ENCODE measurements at places on chromosomes 2 and 18. TPM values are rescaled to one million over a fixed set of nuclear protein-coding genes. Genes with fewer than 3 reads are reported as not detected.

Gene PFN4
- polyA plus RNA-seq, result 0.26 TPM

Gene PLCL1
- 15.7 TPM for polyA plus RNA-seq

Gene ARHGAP25
- 6.0 TPM for polyA plus RNA-seq

Gene RIT2
- not detected for polyA plus RNA-seq

Gene SP140
- 0.15 TPM for polyA plus RNA-seq

Gene G6PC2
- polyA plus RNA-seq, result not detected

Gene PSMA8
- polyA plus RNA-seq, result not detected

Gene ECEL1
- polyA plus RNA-seq, result not detected

Gene IL1RL1
- 6.9 TPM for polyA plus RNA-seq

Gene TLX2
- not detected for polyA plus RNA-seq

- no peak for DNase-seq
Measured at GRCh38 chr18:36086186-36086585, 18.8 kb upstream of the RPRD1A start.

- no peak for DNase-seq
Measured at GRCh38 chr2:197838036-197838435, 33.6 kb downstream of the PLCL1 start.

GRCh38 chr18:48931680-48932461 is 18.9 kb downstream of the SMAD7 start:
- DNase-seq, result no peak

DNA sequence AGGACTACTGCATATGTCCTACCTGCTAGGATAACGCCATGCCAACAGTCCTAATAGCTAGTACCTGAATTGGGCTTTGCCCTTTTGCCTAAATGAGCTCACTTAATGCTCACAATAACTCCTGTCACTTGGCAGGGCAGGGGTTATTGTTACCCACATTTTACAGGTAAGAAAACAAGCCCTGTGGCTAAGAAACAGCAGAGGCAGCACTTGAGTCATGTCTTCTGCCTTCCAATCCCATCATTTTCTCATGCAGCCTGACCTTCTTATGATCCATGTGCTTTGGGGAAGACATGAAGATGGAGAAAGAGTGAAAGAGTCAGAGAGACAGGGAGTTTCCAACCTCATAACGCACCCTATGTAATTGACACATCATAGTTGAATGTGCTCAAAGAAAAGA is 33.6 kb upstream of the LPIN1 start:
- DNase-seq, result no peak

DNA sequence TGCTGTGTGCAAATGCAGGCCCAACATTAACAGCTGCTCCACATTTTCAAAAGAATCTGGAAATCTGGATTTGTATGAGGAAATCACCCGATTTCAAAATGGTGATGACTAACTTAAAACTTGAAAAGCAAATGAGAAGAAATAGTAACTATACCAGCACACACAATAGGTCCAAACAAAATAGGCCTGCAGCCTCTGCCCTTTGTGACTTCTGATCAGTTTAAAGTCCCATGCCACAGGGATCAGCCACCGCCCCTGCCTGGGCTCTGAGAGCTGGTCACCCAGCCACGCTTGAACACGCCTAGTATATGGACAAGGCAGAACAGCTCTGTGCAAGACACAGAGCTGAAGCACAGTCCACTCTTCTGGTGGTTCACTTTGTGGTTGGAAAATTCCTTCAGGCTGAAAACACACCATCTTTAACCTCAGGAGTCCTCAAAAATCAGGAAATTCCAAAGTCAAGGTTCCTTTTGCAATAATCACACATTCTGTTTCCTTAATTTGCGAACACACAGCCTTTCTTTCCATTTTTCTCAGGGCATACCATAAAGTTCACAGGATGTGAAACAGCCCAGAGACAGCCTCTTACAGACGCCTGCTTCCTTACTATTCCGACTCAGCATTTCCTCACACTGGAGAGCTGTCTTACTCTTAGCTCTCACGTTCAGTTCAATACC is 150.1 kb upstream of the RIOK3 start:
- DNase-seq, result no peak

DNA sequence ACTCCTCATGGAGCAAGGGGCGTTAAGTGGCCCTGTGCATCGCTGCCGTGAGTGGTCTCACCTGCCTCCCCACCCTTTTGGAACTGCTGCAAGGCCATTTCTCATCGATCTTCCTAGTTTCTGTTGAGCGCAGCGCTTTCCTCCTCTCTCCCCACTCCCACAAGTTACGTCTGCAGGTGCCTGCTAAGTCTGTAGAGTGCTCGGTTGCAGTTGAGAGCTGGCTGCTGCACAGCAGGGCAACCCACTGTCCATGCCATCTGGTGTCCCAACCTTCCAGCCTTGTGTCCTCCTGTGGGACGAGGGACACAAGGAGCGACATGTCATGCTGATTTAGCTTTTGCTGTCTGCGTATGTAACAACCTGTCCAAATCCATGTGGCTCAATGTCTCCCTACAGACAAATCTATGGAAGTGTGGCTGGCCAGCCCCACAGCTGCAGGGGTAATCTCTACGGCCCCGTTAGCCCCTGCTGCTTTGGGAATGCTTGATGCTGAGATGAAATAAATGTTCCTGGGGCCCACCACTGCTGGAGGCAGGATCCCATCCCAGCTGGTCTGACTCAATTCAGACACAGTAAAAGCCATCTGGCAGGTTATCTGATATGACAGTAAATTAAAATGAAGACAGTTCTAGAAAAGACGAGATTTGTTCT is 68.1 kb upstream of the TCF7L1 start:
- DNase-seq, result no peak

GRCh38 chr18:55387139-55387984 is 200.6 kb downstream of the TCF4 start:
- DNase-seq, result no peak

- no peak for DNase-seq
Measured at GRCh38 chr2:160459538-160460332, 33.9 kb downstream of the RBMS1 start.

GRCh38 chr2:27627963-27628766 is 647 bp downstream of the CCDC121 start:
- no peak for DNase-seq

- DNase-seq, result no peak
Measured at GRCh38 chr18:46344416-46345180, 240.4 kb downstream of the HAUS1 start.

- DNase-seq, result no peak
Measured at GRCh38 chr2:127462461-127462860, 44.2 kb downstream of the PROC start.

DNA sequence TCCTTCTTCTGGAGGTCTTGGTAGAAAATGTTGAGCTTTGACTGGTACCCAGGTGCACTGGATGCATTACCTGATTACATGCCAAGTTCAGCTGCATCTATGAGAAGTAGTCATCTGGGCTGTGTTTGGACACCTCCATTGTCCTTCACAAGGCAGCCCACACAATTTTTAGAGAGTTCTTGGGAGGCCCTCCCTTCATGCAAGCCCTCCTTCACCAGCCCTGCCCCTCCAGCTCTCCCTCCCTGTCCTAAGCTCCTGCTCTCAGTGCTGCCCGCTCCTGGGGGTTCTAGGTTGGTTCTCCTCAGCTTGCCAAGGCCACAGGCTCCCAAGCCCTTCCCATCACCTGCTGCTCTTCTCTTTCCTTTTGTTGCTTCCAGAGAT is 148.7 kb downstream of the DYSF start:
- peak; percentile 22 for DNase-seq

DNA sequence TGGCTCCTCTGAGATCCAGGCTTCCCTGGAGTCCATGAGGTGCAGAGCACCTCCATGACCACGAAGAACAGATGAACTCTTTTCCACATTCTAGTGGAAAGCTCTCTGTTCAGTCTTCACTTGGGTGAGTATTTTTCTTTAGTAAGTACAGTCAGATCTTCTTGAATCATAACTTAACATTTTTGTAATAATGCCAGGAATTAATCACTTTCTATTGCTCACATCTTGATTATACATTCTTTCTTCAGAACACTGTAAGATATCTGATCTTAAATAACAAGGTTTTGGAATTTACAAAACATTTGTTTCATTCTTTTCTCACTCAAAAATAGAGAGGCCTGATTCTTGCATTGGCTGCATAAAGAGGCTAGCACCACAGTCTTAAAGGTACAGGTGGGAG is 45.4 kb upstream of the RND3 start:
- DNase-seq, result no peak

DNA sequence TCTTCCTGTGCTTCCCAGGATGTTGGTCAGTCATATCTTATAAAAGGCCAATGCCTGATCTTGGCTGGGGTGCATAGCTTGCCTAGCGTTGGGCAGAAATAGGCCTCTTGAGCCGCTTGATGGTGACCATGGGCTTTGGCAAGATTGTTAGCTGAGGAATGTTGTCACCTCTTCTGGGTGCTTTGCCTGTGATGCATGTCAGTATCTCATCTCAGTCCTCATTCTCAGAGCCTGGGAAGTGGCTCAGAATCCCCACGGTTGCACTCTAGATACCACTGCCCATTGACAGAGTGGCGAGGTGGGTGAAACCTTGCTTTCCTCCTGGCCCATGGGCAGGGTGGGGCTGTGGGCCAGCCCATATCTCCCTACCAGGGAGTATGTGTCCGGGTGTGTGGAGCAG is 79.2 kb upstream of the MGAT5 start:
- no peak for DNase-seq

- DNase-seq, result no peak
Measured at GRCh38 chr2:41242001-41242331, 790.1 kb upstream of the SLC8A1 start.

- peak; percentile 92 for DNase-seq
Measured at GRCh38 chr2:219277703-219278654, 1.2 kb upstream of the DNAJB2 start.

DNA sequence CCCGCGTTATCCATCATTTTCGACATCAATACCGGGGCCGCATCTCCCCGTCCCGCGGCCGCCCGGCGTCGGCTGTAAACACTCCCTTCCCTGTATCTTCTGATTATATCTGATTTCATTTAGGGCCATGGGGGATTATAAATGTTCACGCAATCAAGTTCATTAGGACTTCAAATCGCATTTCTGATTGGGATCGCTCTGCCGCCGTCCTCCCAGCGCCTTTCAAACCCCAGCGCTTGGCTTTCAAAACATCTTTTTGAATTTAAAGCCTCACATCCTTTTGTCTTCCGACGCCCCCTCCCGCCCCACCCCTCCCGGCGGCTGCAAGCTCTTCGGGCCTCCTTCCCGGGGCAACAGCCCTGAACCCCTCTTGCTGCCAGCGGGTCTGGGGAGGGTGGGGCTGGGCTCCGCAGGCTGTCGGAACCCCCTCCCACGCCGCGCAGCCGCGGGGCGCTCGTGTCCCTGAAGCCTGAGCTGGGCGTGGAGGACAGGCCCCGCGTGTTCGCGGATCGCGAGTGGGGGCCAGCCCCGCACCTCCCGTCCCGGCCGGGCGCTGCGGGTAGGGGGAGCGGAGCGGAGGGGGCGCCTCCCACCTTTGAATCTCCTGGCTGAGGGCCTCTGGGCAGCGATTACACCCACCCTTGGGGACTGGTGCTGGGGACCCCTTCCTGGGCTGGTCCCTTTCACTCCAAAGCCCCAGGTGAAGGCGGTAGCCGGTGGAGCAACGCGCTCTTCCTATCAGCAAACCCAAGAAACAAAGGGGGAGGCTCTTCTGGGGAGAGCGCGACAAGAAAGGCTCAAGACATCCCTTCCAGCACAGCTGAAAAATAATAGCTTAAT is 11.3 kb upstream of the GBX2 start:
- DNase-seq, result no peak

All from aorta (tissue), 5 donors.